ENCODE measurements at places on chromosomes 2 and 18.

DNA sequence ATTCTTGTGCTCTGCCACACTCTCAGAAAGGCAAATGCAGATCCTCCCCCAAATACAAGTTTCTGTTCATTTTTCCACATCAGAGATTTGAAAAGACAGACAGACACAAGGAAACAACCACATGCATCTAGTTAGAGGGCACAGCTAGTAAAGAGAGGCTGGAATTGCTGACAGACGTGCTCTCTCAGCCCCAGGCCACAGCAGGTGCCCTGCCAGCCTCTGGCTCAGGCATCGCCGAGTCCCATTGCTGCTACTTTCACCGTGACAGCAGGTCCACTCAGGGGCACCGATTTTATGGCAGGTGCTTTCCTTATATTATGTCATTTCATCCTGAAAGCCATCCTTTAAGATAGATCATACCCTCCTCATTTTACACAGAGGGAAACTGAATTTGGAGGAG lies 507.5 kb downstream of the EIPR1 start:
- peak; percentile 10 for DNase-seq

DNA sequence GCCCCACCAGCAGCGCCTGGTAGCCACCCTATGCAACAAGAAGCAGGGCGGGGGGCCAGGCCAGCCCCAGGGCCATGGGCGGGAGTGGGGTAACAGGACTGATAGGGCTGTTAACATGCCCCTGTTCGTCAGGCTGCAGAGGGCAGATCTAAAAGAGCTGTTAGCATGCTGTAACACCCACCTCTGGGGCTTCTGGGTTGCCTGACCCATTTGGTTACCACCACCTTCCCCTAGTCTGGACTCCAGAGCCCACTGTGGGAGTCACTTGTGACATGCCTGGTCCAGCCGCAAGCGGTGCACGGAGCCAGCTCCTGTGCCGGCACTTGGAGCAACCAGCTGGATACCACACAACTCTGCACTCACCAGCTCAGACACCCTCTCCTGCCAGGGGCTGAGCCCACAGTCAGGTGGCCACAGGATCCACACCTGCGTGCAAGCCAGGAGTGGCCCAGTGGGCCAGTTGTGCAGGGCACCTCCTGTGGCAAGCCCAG lies 2.1 kb downstream of the METTL8 start:
- DNase-seq: no peak

GRCh38 chr2:138867341-138867740 lies 87.2 kb upstream of the NXPH2 start:
- no peak for DNase-seq

- DNase-seq: no peak
Measured at GRCh38 chr18:36187826-36188721, 777 bp downstream of the MOCOS start.

- peak; percentile 54 for DNase-seq
Measured at GRCh38 chr2:46748735-46749531, 166.7 kb downstream of the MCFD2 start.

DNA sequence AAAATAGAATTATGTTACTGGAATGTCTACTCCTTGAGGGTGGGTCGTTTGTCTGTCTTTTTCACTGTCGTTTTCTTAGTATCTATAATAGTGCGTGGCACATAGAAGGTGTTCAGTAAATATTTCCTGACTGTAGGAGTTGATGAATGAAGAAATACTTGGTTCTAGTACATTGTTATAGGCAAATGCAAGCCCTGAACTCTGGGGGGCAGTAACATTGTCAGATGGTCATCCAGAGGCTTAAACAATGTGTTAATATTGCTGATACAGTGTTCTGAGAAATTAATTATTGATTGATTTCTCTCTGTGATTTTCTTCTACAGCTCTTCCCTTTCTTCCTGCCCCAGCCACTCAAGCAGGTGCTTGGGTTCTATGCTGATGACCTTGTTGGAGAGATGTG lies 24.4 kb upstream of the THOC1 start:
- no peak for DNase-seq

DNA sequence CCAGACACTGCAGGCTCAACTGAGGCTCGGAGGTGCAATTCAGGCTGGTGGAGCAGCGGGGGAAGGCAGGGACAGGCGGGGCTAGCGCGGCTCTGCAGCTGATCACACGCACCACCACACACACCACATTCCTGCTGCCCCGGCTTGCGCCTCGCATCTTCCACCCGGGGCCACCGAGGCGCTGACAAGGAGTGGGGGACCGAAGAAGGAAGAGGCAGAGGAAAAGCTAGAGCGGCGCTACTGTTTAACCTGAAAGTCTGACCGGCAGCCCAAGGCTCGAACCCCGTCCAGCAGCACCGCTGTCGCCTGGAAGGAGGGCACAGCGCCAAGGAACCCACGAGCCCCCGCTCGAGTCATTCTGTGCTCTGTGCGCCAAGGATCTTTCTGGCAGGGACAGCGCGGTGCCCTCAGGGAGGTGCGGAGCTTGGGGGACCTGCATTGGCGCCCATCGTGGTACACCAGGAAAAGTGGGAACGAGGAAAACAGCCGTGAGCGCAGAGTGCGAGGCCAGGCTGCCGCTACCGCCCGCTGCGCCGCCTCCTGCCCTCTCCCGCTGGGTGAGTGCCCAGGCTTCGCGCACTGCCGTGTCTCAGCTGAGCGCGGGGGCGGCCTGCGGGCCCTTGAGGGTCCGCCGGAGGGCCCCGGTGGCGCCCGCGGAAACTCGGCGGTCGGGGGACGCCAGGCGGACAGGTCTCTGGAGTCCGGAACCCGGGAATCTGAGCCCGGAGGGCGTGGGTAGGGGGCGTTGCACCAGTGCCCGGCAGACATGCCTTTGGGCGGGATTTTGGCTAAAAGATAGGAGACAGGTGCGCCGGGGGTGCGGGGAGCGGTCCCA lies 860 bp upstream of the KCNJ3 start:
- peak; percentile 43 for DNase-seq

DNA sequence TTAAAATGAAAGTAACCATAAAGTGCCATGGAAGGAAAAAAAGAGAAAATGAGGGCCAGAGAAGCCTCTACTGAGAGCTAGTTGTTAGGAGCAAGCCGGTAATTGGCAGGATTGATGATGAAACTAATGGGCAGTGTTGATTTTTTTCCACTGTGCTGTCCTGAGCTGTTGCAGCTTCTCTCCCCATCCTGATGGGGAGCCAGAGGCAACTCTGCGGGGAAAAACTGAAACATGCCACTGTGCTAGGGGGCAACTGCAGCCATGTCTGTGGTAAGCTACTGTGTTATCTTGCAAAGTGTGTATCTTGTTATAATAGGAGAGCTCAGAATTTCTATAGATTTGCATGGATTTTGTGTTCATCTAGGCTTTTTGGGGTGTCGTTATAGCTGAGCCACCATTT lies 487.9 kb downstream of the STK39 start:
- no peak for DNase-seq

- DNase-seq: no peak
Measured at GRCh38 chr2:205086662-205087061, 541.4 kb downstream of the PARD3B start.

DNA sequence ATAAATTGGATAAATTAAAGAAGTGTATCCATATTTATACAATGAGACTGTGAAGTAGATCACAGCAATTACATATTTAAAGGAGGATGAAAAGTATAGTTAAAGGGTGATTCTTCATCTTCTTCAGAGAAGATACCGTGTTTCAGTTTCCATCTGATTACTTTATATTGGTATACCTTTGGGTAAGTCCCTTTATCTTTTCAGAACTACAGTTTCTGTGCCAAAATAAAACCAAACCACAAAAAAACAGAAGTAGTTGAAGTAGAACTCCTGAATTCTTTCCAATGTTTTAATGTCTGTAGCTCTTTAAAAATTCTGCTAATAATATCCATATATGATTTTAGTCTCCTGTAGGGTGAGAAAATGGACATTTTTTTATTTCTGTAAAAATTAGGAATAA lies 231.2 kb upstream of the LINC00305 start:
- DNase-seq: no peak

DNA sequence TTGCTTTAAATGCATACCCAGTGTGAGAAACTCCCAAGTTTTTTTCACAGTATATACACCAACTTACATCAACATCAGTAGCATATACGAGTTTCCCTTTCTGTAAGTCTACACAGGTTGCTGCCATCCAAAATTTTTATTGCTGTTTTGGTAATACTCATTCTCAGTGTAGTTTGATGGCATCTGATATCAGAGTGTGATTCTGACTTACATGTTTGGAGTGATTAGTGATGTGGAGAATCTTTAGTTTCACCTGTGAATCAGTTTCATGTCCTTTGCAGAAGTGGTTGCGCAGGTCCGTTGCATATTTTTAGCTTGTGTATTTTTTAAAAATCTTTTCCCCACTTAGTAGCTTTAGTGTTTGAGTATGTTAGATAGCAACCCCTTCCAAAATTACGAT lies 50.1 kb downstream of the CCDC74A start:
- no peak for DNase-seq

DNA sequence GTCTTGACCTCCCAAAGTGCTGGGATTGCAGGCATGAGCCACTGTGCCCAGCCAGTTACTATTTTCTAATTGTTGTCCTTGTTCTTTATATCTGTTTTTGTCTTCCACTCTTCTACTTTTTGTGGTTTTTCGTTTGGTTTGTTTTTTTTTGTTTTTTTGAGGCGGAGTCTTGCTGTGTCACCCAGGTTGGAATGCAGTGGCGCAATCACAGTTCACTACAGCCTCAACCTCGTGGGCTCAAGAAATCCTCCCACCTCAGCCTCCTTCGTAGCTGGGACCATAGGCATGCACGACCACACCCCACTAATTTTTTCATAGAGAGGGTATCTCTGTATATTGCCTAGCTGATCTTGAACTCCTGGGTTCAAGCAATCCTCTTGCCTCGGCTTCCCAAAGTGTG lies 100.7 kb downstream of the EHBP1 start:
- DNase-seq: no peak

- DNase-seq: no peak
Measured at GRCh38 chr2:175999283-175999819, 2.7 kb downstream of the LNPK start.

DNA sequence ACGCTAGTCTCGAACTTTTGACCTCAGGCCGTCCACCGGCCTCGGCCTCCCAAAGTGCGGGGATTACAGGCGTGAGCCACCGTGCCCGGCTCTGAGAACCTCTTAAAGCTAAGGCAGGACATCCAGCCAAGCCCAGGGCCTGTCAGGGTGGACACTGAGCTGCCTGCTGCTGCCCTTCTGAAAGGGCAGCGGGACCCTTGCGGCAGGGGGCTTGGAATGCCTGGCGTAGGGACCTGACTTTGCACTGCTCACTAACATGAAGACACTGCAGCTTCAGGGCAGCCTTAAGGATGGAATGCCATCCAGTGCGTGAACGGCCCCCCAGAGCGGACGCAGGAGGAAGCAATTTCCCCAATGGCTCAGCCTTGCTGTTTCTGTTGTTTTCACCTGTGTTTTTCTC lies 9.0 kb downstream of the CYS1 start:
- no peak for DNase-seq

- DNase-seq: no peak
Measured at GRCh38 chr18:11887328-11888128, 20.6 kb downstream of the MPPE1 start.

- no peak for DNase-seq
Measured at GRCh38 chr18:55830544-55830943, 242.6 kb upstream of the TCF4 start.

DNA sequence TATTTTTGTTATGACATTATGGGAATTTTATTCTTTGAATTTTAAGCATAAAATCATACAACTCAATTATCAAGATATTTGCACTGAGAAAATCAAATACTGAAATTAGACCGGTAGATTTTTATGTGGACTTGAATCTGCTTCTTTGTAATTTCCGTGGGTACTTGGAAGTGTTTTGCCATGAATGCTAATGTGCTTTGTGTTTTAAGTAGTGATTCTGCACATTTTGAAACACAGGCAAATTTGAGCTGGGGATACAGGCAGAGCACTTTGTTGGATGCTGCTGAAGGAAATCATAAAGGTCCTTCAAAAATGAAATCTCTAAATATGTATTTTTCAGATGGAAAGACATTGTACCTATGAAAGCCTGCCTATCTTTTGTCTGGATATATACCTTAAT lies 446.3 kb upstream of the POU3F3 start:
- DNase-seq: no peak

- DNase-seq: peak; percentile 37
Measured at GRCh38 chr2:218981881-218982585, 3.0 kb downstream of the FEV start.

- no peak for DNase-seq
Measured at GRCh38 chr18:60372132-60372531, 443 bp downstream of the MC4R start.

DNA sequence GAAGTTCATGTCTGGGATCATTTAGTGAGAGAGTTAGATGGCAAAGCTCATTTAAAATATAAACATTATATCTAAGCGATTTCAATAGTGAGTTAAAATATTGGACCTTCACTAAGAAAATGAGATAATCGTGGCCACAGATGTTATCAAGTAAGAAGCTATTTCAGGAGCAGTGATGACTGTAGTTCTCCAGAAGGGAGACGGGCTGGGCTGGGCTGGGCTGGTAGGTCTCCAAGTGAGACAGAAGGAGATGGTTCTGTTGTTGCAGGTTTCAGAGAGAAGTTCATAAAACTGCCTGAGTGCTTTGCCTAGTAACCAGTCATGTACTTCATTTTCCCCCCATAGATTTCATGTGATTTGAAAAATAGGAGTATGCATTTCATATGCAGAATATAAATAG lies 130.1 kb upstream of the DAPL1 start:
- no peak for DNase-seq

GRCh38 chr2:199196686-199197085 lies 261.1 kb downstream of the SATB2 start:
- no peak for DNase-seq

GRCh38 chr18:51655327-51655698 lies 457.8 kb upstream of the MEX3C start:
- DNase-seq: no peak

DNA sequence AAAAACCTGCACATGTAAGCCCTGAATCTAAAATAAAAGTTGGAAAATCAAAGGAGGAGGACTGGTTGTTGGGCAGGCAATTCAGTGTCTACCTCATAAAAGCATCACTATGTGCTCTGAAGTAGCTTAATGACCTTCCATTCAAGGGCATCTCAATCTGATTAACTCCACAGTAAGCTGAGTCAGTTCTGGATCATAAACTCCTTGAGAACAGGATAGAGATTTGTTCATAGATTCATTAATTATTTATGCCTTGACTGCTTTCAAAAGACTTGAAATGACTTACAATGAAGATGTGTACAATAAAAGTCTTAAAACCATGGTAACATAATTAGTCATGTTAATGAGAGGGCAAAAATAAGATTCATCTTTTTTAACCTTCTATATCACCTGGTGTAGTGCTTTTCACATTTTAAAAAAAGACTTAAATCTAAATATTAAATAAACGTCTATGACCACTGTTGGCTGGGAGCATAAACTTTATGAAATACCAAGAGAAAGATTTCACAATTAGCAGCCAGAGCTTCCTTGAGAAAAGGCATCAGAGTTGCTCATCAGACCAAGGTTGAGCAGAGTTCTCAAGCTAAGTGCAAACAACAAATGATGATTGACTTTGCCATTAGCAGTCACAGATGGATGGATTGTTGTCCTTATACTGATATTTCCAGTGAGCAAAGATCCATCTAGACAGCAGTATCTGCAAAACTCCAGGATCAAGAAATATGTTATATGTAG lies 237.3 kb upstream of the THUMPD2 start:
- DNase-seq: no peak

GRCh38 chr2:153169609-153170008 lies 309.0 kb downstream of the RPRM start:
- DNase-seq: no peak

GRCh38 chr2:40315683-40316082 lies 136.2 kb downstream of the SLC8A1 start:
- peak; percentile 62 for DNase-seq
